CD4-positive, CD25-positive, alpha-beta regulatory T cell (primary cell): ENCODE measurements at places on chromosomes 6 and 20. TPM values are rescaled to one million over a fixed set of nuclear protein-coding genes. Genes with fewer than 3 reads are reported as not detected.

- H3K4me1 ChIP-seq: no peaks in the 10 kb centered on the region
- no peak overlapping the region for H3K27ac ChIP-seq
- no peaks in the 10 kb centered on the region for H3K36me3 ChIP-seq
- no peaks in the 10 kb centered on the region for H3K27me3 ChIP-seq
- no peak overlapping the region for H3K4me3 ChIP-seq
Observed at GRCh38 chr6:13045676-13046075, 282.7 kb downstream of the TBC1D7 start.

GRCh38 chr6:32895006-32895345, 41.0 kb downstream of the PSMB9 start:
- peak overlapping the region; percentile 91 for H3K4me3 ChIP-seq
- peaks cover 20% of the 10 kb centered on the region for H3K4me1 ChIP-seq
- no peaks in the 10 kb centered on the region for H3K27me3 ChIP-seq
- H3K36me3 ChIP-seq: no peaks in the 10 kb centered on the region

- peaks cover 27% of the 10 kb centered on the region for H3K4me1 ChIP-seq
- no peaks in the 10 kb centered on the region for H3K27me3 ChIP-seq
- no peaks in the 10 kb centered on the region for H3K36me3 ChIP-seq
Observed at GRCh38 chr6:105482921-105483320, 80.0 kb upstream of the PREP start.

DNA sequence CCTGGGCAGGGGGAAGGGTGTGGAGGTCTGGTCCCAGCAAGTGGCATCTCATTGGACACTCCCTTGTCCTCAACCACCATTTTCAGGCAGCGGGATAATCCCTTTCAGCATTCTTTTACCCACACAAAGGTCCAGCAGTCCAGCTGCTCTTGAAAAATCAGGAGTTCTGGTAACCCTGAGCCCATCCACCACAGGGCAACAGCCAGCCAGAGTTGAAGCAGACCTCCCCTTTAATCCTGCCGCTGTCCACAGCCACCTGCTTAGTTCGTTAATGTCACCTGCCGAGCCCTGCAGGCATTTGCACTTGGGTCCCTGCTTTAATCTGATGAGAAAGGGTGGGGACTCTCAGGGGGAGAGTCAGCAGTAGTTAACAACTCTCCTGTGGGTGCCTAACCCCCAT, 11.1 kb downstream of the TMEM74B start:
- no peaks in the 10 kb centered on the region for H3K27me3 ChIP-seq
- no peak overlapping the region for H3K4me3 ChIP-seq
- peaks cover 40% of the 10 kb centered on the region for H3K36me3 ChIP-seq
- H3K4me1 ChIP-seq: no peaks in the 10 kb centered on the region
- no peak overlapping the region for H3K27ac ChIP-seq

DNA sequence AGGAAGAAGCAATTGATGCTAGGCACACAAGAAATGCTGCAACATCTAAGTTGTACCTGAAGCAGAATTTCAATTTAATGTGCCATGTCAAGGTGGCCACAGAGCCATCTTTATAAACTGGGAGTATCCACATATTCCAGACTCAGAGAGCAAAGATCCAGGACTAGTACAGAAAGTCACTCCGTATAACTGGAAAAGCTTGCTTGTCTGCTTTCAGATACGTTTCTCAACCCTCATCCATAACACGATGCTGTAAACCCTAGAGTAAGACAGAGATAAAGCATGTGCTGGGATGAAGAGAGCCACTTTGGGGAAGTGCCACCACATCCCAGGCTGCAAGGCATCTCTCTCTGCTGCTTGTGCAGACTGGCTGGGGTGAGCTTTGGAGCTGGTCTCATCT, 134.7 kb downstream of the PACRG start:
- H3K27me3 ChIP-seq: no peaks in the 10 kb centered on the region
- no peak overlapping the region for H3K27ac ChIP-seq
- no peaks in the 10 kb centered on the region for H3K4me1 ChIP-seq
- H3K4me3 ChIP-seq: no peak overlapping the region

- no peaks in the 10 kb centered on the region for H3K27me3 ChIP-seq
- no peak overlapping the region for H3K27ac ChIP-seq
- no peaks in the 10 kb centered on the region for H3K4me1 ChIP-seq
- H3K4me3 ChIP-seq: no peak overlapping the region
- DNase-seq: no peak
- no peaks in the 10 kb centered on the region for H3K36me3 ChIP-seq
Observed at GRCh38 chr20:48102076-48102787, 317.0 kb upstream of the SULF2 start.

GRCh38 chr6:51569594-51569993, 517.8 kb downstream of the PKHD1 start:
- no peaks in the 10 kb centered on the region for H3K4me1 ChIP-seq
- H3K27ac ChIP-seq: no peak overlapping the region
- H3K4me3 ChIP-seq: no peak overlapping the region
- no peaks in the 10 kb centered on the region for H3K36me3 ChIP-seq
- H3K27me3 ChIP-seq: no peaks in the 10 kb centered on the region

GRCh38 chr20:5910186-5910585, 40.1 kb downstream of the TRMT6 start:
- H3K27ac ChIP-seq: no peak overlapping the region
- DNase-seq: no peak
- no peaks in the 10 kb centered on the region for H3K36me3 ChIP-seq

DNA sequence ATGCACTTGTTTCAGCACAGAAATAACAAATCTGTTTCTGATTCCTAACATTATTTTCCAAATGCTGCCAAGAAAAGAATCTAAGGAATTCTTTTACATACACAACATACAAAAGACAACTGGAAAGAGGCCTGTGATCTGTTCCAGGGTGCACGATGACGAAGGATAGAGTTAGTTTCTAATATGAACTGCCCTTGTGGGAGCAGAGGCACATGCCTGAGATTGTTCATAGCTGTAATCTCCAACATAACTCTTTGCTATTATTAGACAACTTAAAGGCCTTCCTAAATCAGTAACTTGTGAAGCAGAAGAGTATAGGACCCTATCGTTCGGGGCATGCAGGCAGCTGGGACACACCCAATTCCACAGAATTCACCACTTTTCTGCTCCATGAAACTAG, 41.2 kb upstream of the NHSL1 start:
- H3K4me3 ChIP-seq: no peak overlapping the region
- peaks cover 2% of the 10 kb centered on the region for H3K27me3 ChIP-seq
- H3K27ac ChIP-seq: no peak overlapping the region
- H3K4me1 ChIP-seq: no peaks in the 10 kb centered on the region

GRCh38 chr6:109469591-109470189, 13.3 kb downstream of the ZBTB24 start:
- H3K36me3 ChIP-seq: peaks cover 97% of the 10 kb centered on the region
- H3K4me1 ChIP-seq: peaks cover 18% of the 10 kb centered on the region
- no peaks in the 10 kb centered on the region for H3K27me3 ChIP-seq
- no peak overlapping the region for H3K4me3 ChIP-seq
- no peak overlapping the region for H3K27ac ChIP-seq

- DNase-seq: peak; percentile 56
- H3K4me3 ChIP-seq: peak overlapping the region; percentile 26
- no peak overlapping the region for H3K27ac ChIP-seq
- peaks cover 3% of the 10 kb centered on the region for H3K4me1 ChIP-seq
- H3K36me3 ChIP-seq: no peaks in the 10 kb centered on the region
- H3K27me3 ChIP-seq: peaks cover 15% of the 10 kb centered on the region
Observed at GRCh38 chr6:17015551-17016381, 86.1 kb upstream of the STMND1 start.

GRCh38 chr20:62193079-62194025, 10.5 kb downstream of the MTG2 start:
- H3K27me3 ChIP-seq: no peaks in the 10 kb centered on the region
- H3K4me1 ChIP-seq: no peaks in the 10 kb centered on the region
- H3K36me3 ChIP-seq: peaks cover 44% of the 10 kb centered on the region
- H3K4me3 ChIP-seq: no peak overlapping the region
- no peak overlapping the region for H3K27ac ChIP-seq

- no peak for DNase-seq
- no peak overlapping the region for H3K27ac ChIP-seq
- no peaks in the 10 kb centered on the region for H3K36me3 ChIP-seq
- no peaks in the 10 kb centered on the region for H3K4me1 ChIP-seq
- no peak overlapping the region for H3K4me3 ChIP-seq
- H3K27me3 ChIP-seq: no peaks in the 10 kb centered on the region
Observed at GRCh38 chr20:60630609-60631008, 621.5 kb upstream of the CDH4 start.

- H3K4me1 ChIP-seq: no peaks in the 10 kb centered on the region
- H3K4me3 ChIP-seq: no peak overlapping the region
- H3K27ac ChIP-seq: no peak overlapping the region
- H3K27me3 ChIP-seq: no peaks in the 10 kb centered on the region
- H3K36me3 ChIP-seq: no peaks in the 10 kb centered on the region
- DNase-seq: no peak
Observed at GRCh38 chr20:39825524-39825923, 863.4 kb downstream of the DHX35 start.

DNA sequence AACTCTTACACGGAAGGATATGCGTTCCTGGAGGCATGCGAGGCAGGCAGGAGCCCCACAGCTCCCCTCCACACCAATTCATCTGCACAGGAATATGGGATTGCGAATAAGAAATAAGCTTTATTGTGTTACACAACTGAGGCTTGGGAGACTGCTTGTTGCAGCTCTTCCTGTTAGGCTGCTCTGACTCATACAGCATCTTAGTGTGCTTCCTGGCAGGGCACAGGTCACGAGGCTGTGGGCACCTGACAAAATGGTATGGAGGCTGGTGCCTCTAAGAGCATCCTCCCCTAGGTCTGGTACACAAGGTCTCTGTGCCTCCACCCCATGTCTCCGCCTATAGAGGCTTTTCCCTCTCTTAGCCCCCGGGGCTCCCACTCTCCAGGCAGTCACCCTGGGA, 6.8 kb downstream of the SLC22A3 start:
- H3K4me3 ChIP-seq: no peak overlapping the region
- H3K36me3 ChIP-seq: no peaks in the 10 kb centered on the region
- peaks cover 4% of the 10 kb centered on the region for H3K27me3 ChIP-seq
- no peaks in the 10 kb centered on the region for H3K4me1 ChIP-seq
- H3K27ac ChIP-seq: no peak overlapping the region

Gene MOCS1
- not detected for polyA plus RNA-seq

Gene MARCKS
- 0.07 TPM for polyA plus RNA-seq

Gene MYCT1
- polyA plus RNA-seq: not detected

Gene RBBP8NL
- polyA plus RNA-seq: not detected

Gene SLC12A5
- not detected for polyA plus RNA-seq

Gene ULBP3
- polyA plus RNA-seq: 1.2 TPM

Gene NR2E1
- not detected for polyA plus RNA-seq

Gene CDH22
- polyA plus RNA-seq: not detected

Gene MSH5
- 3.3 TPM for polyA plus RNA-seq

Gene TFAP2D
- not detected for polyA plus RNA-seq
